Activated naive CD4-positive, alpha-beta T cell treated with anti-CD3 and anti-CD28 coated beads, Interleukin-2, amount 50 U/mL, for 72 hours (primary cell): ENCODE measurements at places on chromosomes 2 and 18. TPM values are rescaled to one million over a fixed set of nuclear protein-coding genes. Genes with fewer than 3 reads are reported as not detected.

Gene ATP6V1B1
- total RNA-seq, result 0.11 TPM

Gene LCT
- 0.27 TPM for total RNA-seq

Gene KLHL41
- not detected for total RNA-seq

Gene KCNE4
- total RNA-seq, result not detected

Gene UGT1A5
- not detected for total RNA-seq

Gene TCF4
- total RNA-seq, result 0.46 TPM

Gene RBBP8
- 72.5 TPM for total RNA-seq

Gene SERPINB4
- not detected for total RNA-seq

Gene MROH2A
- not detected for total RNA-seq

Gene SOX11
- not detected for total RNA-seq

Gene FBXO41
- 41.5 TPM for total RNA-seq

Gene IL36RN
- total RNA-seq, result not detected

Gene BOK
- total RNA-seq, result 0.35 TPM

Gene NPAS2
- 20.9 TPM for total RNA-seq

Gene ZNF804A
- not detected for total RNA-seq

Gene C2orf66
- total RNA-seq, result 0.53 TPM

Gene NEU2
- not detected for total RNA-seq

Gene ALPI
- not detected for total RNA-seq

Gene MAP4K4
- total RNA-seq, result 82.9 TPM

Gene DAW1
- total RNA-seq, result not detected

Gene B3GNT7
- 0.07 TPM for total RNA-seq

Gene ZNF521
- not detected for total RNA-seq

Gene UGT1A4
- total RNA-seq, result not detected

Gene GPR45
- not detected for total RNA-seq

Gene SLC23A3
- 2.8 TPM for total RNA-seq

Gene MOGAT1
- not detected for total RNA-seq

Gene ERMN
- total RNA-seq, result 2.7 TPM

Gene PLGLB1
- total RNA-seq, result 2.3 TPM

Gene NPPC
- total RNA-seq, result not detected

Gene FSHR
- total RNA-seq, result not detected

Gene SEMA4F
- 4.7 TPM for total RNA-seq

Gene LHCGR
- total RNA-seq, result not detected

Gene CCDC74A
- total RNA-seq, result 7.1 TPM

Gene ACOXL
- 0.16 TPM for total RNA-seq

Gene IGFBP2
- total RNA-seq, result 11.6 TPM

Gene DPP4
- total RNA-seq, result 42.0 TPM

Gene IL36B
- total RNA-seq, result not detected

Gene SP140L
- 52.8 TPM for total RNA-seq

Gene ZNF397
- total RNA-seq, result 22.7 TPM

Gene CCDC148
- total RNA-seq, result not detected

Gene MFF
- 60.1 TPM for total RNA-seq

Gene NEU4
- total RNA-seq, result 1.1 TPM

Gene NGEF
- total RNA-seq, result not detected

Gene ABCG8
- total RNA-seq, result not detected

Gene HAT1
- 76.2 TPM for total RNA-seq
